ENCODE measurements at places on chromosomes 12 and 14. TPM values are rescaled to one million over a fixed set of nuclear protein-coding genes. Genes with fewer than 3 reads are reported as not detected.

Gene MYBPC1
- 171 TPM for total RNA-seq

Gene SLCO1C1
- not detected for total RNA-seq

Gene IGFBP6
- 532 TPM for total RNA-seq

DNA sequence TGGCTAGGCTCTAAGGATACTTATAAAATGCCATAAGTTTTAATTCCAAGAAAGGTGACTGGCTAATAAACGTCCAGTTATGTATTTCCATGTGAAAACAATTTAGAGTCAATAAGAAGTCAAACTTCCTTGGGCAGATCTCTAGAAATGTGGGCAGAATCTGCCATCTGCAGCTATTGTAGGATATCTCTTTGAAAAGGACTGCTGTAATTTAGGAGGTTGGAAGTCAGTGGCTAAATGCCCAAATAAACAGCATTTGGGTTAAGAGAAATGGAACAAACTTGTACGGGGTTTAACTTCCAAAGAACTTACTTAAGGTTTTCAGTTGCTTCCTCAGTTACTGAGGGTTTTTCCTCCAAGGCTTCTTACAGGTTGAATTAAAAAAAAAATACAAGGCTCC is 121.6 kb downstream of the FIGNL2 start:
- no peak overlapping the region for H3K27ac ChIP-seq
- H3K4me3 ChIP-seq: no peak overlapping the region
- DNase-seq: no peak
- H3K36me3 ChIP-seq: no peaks in the 10 kb centered on the region

DNA sequence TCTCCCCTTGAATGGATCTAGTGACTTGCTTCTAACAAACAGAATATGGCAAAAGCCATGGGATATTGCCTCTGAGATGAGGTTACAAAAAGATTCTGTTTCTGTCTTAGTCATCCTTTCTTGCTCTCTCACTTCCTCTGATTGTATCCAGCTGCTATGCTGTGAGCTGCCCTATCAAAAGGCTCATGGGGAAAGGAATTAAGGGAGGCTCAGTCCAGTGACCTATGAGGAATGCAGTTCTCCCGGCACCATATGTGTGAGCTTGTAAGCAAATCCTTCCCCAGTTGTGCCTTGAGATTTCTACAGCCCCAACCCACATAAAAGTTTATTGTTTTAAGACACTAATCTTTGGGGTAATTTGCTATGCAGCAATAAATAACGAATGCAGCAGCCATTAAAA is 183.1 kb downstream of the KLHL28 start:
- no peaks in the 10 kb centered on the region for H3K4me1 ChIP-seq
- DNase-seq: no peak
- H3K27ac ChIP-seq: no peak overlapping the region
- no peak overlapping the region for H3K4me3 ChIP-seq
- H3K27me3 ChIP-seq: no peaks in the 10 kb centered on the region

GRCh38 chr14:58026219-58026618 is 125.8 kb downstream of the ARMH4 start:
- H3K27me3 ChIP-seq: no peaks in the 10 kb centered on the region
- no peaks in the 10 kb centered on the region for H3K4me1 ChIP-seq
- DNase-seq: no peak

GRCh38 chr14:65864984-65865383 is 452.5 kb downstream of the FUT8 start:
- H3K27me3 ChIP-seq: no peaks in the 10 kb centered on the region
- no peak overlapping the region for H3K27ac ChIP-seq
- DNase-seq: no peak

GRCh38 chr12:31736472-31736871 is 7.7 kb upstream of the AMN1 start:
- H3K4me1 ChIP-seq: no peaks in the 10 kb centered on the region
- no peak overlapping the region for H3K4me3 ChIP-seq
- no peak for DNase-seq
- H3K27ac ChIP-seq: no peak overlapping the region
- H3K27me3 ChIP-seq: no peaks in the 10 kb centered on the region
- H3K36me3 ChIP-seq: no peaks in the 10 kb centered on the region

DNA sequence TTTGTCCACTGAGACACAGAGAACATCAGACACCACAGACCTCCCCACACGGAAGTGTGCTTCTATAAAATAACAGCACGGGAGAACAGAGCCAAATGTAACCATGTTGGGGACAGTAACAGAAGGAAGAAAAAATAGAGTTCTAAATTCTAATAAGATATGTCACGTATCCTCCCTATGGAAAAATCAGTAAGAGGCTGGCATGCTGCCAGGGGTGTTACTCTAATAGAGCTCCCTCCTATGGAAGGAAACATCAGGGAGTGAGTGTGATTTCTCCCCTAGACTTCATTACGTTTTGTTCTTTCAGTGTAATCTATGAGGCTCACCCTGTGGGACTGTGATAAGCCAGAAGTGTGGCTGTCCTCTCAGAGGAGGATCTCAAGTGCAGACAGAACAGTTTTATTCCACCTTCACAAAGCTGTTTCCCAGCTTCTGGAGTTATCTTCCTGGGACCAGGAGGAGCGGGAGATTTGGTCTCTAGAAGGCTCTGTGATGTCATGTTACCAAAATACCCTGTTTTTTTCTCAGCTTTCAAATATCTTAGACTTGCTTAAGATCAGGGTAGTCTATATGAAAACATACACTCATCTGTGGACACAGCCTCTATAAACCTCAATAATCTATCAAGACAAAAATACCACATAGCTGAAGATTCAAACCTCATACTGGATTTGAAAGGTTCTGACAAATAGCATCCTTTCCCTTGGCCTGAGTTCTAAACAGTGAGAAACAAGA is 69.3 kb downstream of the ZFC3H1 start:
- no peaks in the 10 kb centered on the region for H3K4me1 ChIP-seq
- H3K4me3 ChIP-seq: no peak overlapping the region
- H3K27ac ChIP-seq: no peak overlapping the region
- peak; percentile 9 for DNase-seq
- H3K27me3 ChIP-seq: no peaks in the 10 kb centered on the region

GRCh38 chr12:94133964-94134795 is 14.2 kb upstream of the PLXNC1 start:
- H3K27ac ChIP-seq: no peak overlapping the region
- H3K36me3 ChIP-seq: no peaks in the 10 kb centered on the region
- no peak for DNase-seq
- no peaks in the 10 kb centered on the region for H3K27me3 ChIP-seq
- no peak overlapping the region for H3K4me3 ChIP-seq

- H3K27ac ChIP-seq: no peak overlapping the region
- H3K27me3 ChIP-seq: no peaks in the 10 kb centered on the region
- H3K4me1 ChIP-seq: peaks cover 7% of the 10 kb centered on the region
- H3K36me3 ChIP-seq: no peaks in the 10 kb centered on the region
These were observed 305.5 kb downstream of the AEBP2 start for GRCh38 chr12:19744705-19745218.

Data from prostate gland (tissue), 2 donors.